ENCODE measurements at places on chromosomes 5 and 9.

GRCh38 chr5:68447136-68447929 is 231.8 kb downstream of the PIK3R1 start:
- no peak for DNase-seq

DNA sequence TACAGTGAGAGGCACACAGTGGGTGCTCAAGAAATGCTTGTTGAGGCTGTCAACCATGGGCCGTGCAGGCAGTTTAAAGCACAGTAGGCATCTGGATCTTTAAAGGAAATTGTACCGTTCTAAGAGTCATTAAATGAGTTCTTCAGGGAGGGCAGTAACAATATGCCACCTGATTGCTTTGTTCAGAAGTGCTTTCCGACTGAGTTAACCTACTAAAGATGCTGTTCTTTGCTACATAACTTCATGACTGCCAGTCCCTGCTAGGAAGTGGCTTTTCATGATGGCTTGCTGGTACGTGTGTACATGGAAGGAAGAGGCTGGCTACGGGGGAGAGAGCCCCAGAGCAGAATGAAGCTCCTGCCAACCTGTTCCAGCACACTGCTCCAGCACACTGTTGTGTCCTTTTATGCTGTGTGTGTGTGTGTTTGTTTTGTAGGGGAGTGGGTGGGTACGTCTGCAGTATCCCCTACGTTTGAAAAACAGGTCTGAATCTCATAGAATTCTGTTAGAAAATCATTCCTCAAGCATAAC is 41.9 kb upstream of the PPP2R2B start:
- DNase-seq: no peak

GRCh38 chr9:90834828-90835595 is 33.4 kb downstream of the SYK start:
- DNase-seq: no peak

DNA sequence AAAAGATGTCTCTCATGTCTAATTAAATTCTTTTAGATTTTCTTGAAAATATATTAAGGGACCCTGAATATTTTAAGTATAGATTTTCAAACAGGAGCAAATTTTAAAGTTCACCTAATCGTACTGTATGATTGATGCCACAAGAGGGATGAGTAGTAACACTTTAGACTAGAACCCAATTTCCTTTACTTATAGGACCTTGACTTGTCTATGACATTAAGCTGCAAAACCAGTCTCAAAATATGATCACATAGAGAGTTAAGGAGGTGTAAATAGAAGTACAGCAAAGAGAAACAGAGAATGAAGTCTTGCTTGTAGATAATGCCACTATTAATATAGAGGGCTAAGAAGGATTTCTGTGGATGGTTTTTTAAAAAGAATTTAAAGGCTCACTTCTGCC is 312.9 kb upstream of the PRR16 start:
- no peak for DNase-seq

DNA sequence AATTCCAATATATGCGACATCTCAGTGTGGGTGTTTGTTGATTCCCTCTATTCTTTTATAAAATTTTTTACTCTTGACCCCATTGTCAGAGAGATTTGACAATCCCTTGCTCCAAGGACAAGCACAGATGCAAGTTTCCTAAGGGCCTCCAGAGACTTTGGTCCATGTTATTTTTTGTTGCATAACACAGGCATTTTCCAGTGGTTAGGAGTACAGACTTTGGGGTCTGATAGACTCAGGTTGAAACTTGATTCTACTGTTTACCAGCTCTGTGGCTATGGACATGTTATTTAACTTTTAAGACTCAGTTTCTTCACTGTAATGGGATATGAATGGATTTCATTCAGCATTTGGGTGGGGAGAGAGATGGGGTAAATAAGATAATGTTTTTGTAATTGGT is 361.3 kb downstream of the ENC1 start:
- no peak for DNase-seq

DNA sequence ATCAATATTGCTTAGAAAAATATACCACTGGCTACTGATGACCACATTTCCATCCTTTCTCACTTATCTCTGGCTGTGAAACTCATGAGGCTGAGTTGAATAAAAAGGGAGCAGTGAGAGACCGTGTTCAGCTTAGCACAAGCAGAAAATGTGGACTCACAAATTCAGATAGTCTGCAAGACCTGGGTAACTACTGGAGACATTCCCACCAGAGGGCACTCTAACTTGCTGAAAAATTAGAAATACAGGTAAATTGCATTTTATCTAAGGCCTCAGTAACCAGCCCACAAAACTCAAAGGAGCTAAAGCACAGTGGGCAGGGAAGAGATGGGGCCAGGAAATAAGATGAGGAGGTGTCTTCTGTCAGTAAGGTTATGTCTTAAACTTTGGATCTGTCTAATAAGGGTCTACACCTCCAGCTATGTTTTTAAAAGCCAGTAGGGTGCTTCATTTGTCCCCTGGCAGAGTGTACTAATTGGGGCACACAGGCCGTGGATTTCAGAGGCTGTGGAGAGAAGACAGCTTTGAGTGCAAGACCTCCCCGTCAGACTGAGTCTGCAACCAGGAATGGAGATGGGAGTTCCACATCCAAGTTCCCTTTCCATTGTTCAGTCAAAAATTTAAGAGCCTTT is 8.7 kb upstream of the NDUFB6 start:
- DNase-seq: no peak

GRCh38 chr9:16727452-16728136 is 142.9 kb downstream of the BNC2 start:
- DNase-seq: no peak

- no peak for DNase-seq
These were observed 86.3 kb upstream of the RPS23 start for GRCh38 chr5:82364497-82364896.

DNA sequence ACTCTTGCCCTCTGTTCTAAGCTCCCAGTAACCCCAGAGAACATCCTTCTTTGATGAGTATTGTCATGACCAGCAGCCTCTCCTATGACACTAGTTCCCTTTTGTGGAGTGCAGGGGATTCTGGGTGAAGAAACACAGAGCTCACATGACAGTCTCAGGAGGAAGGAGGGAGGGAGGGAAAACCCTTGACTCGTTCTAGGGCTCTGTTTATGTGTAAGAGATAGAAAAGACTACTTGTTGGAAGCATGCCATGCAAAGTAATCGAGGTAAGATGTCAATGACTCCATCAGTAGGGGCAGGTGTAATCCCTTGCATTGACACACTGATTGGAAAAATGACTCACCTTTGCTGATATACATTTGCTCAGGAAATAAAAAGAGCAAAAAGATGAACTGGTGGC is 190.2 kb upstream of the ELL2 start:
- DNase-seq: no peak

GRCh38 chr5:99239826-99240360 is 311.1 kb upstream of the CHD1 start:
- no peak for DNase-seq

DNA sequence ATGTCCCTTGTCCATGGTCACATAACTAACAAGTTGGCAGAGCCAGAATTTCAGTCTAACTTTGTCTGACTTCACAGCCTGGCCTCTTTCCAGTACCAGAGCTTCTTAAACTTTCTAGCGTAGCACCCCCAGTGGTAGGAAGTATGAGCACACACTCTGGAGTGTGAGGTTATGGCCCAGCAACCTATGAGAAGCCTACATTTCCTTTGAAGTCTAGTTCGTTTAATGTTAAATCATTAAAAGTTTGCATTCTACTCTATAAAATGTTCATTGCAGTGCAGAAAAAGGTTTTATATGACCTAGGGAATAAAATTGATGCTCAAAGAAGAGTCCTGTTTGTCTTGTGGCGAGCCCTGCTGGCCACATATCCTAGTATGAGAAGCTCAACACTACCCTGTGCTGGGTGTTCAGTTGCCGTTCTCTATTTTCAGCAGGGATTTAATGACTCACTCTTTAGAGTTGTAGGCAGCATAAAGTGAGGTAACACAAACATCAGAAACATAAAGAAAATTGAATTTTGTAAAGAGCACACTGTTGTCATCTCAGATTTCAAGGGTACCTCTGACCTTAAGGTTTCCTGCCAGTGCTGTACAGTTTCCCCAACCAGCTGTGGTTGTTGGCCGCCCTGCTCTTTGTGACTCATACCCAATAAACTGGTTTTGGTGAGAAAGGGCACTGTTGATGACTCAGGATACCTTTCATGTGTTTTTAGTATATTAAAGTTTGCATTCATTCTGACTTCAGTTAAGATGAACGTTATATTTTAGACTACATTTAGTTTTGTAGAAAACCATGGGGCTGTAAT is 14.3 kb downstream of the MCCC2 start:
- peak; percentile 58 for DNase-seq

DNA sequence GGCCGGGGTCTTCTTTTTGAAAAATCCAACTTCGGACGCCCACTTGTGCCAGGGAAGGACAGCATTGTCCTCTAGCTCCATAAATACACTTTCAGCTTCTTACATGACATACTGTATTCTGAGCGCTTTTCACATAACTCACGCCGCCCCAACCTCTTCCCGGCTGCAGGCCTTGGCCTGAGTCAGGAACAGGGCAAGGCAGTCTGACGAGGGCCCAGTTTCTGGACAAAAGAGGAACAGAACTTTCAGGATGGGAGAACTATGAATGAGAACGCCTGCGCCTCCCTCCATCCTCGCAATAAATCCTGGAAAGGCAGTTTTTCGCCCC is 650 bp downstream of the DCTN4 start:
- DNase-seq: no peak

- no peak for DNase-seq
These were observed 8.3 kb downstream of the CDK5RAP2 start for GRCh38 chr9:120571443-120572257.

DNA sequence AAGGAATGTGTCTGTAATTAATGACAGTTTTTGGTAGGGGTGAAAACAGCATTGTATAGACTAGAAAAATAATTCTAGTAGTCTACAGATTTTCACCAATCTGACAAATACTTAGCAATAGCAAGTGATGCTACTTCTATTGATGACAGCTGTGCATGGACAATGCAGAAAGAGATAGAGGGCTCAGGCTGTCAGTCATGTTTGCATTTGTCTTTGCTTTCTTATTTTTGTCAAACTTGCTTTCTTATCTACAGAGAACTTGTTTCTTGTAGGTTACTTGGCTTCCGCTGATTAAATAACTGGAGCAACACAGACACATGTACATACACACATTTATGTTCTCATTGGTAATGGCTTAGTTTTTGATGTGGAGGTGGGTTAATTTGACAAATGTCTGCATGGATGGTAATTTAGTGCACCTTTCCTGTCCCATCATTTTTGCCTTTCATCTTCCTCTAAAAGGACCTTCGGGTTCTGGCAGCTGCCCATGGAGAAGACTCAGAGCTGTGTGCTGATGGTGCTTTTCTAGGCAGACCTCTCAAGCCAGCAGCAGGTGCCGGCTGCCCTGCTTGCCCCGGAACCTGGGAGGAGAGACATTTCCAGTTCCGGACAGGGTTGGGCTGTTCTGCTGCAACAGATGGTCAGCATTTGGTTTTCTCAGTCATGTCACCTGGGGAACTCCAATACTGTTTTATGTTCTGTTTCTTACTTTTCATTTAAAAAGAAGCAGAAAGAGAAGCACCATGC is 28.8 kb downstream of the CAMK4 start:
- no peak for DNase-seq

GRCh38 chr5:155926031-155926430 is 400.9 kb upstream of the SGCD start:
- no peak for DNase-seq

DNA sequence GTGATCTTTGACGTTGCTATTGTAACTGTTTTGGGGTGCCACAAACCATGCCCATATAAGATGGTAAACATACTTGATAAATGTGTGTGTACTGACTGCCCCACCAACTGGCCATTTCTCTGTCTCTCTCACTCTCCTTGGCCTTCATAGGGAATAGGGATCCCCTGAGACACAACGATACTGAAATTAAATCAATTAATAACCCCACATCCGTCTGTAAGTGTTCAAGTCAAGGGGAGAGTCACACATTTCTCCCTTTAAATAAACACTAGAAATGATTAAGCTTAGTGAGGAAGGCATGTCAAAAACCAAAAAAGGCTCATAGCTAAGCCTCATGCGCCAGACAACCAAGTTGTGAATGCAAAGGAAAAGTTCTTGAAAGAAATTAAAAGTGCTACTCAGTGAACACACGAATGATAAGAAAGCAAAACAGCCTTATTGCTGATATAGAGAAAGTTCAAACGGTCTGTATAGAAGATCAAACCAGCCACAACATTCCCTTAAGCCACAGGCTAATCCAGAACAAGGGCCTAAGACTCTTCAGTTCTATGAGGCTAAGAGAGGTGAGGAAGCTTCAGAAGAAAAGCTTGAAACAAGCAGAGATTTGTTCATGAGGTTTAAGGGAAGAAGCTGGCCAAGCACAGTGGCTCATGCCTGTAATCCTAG is 111.1 kb downstream of the UGCG start:
- DNase-seq: no peak

All from activated T-cell treated with anti-CD3 and anti-CD28 coated beads for 24 hours (primary cell).